ENCODE measurements at places on chromosomes 7 and 10.
A peak's percentile ranks its signal among the peaks of the same experiment; 100 is the strongest.

DNA sequence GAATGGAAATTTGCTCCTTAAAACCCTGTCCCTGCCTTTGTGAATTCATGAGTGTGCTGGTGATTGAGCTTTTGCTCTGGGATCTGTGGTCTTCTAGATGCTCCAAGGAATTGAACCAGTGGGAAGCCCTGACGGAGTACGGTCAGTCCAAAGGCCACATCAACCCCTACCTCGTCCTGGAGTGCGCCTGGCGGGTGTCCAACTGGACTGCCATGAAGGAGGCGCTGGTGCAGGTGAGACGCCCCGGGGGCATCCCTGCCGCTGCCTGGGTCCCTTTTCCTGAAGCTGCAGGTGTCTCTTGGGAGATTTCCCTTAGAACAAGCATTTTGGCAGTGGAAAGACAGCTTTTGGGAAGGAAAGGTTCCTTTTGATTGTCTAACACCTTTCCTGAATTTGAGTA, 100.3 kb downstream of the TRRAP start:
- no peak for DNase-seq

GRCh38 chr7:114419441-114420272, 5.0 kb downstream of the FOXP2 start:
- no peak for DNase-seq

DNA sequence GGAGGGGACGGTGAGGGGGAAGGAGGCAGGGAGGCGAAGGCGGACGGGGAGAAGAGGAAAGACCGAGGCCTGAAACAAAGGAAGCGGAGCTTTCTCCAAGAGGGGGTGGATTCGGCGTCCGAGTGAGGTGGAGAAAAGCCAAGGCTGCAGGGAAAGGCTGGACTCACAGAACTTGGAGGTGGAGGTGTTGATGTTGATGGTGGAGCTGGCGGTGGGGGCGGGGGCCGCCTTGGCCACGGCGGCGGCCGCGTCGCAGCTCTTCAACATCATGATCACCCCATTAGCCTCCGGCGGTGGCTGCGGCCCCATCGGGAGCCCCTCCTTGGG, 578 bp downstream of the CACUL1 start:
- peak; percentile 20 for DNase-seq

- no peak for DNase-seq
Observed at GRCh38 chr10:57168611-57169240, 807.7 kb upstream of the ZWINT start.

DNA sequence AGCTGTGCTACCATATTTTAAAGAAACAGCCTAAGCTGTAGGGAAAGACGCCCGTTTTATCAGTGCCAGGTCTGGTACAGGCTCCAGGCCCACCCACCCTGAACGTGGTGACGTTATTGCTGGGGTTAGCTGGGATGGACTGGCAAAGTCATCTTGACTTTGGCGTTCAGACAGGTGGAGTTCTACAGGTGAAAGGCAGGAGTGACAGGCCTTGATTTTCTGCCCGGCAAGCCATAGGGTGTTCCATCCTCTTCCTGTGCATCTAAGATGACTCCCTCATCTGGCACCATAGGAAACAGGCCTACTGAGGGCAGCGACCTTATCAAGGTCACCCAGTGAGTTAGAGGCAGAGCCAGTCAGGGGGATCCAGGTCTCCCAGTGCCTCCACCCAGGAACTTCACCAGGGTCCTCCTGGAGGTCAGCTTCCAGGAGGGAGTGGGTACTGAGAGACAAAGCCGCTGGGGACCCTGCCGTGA, 41.6 kb downstream of the HK1 start:
- no peak for DNase-seq

GRCh38 chr7:6392712-6393666, 54.8 kb downstream of the DAGLB start:
- DNase-seq, result peak; percentile 80

DNA sequence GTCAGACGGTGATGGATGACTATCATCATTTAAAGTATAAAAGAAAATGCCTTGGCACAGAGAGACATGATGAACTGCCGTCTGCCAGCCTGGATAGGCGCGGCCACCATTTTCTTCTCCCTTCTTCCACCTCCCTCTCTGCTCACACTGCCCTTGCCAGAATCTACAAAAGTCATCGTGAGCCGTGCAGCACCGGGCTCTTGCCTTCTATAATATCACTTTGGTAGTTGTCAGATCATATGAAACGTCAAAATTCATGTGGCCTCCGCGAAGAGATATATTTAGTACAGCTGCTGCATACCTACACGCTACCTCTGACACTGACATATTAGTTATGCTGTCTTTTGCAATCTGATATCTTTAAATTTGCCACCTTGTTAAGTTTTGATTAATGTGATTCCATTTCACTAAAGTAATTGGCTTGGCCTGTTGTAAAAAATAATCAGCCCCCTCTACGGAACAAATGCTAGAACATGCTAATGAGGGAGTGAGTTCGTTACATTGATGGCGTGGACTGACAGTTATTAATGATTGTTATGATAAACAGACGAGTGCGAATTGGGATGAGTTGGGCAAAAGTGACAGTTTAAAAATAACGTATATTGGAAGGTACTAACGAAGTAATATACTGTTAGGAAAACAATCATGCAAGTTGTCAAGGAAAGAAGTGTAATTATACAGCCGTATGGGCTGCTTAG, 214.9 kb downstream of the LRMDA start:
- DNase-seq, result no peak

GRCh38 chr10:18532881-18533535, 118.4 kb downstream of the NSUN6 start:
- DNase-seq, result no peak

GRCh38 chr10:19730907-19731217, 85.4 kb upstream of the PLXDC2 start:
- DNase-seq, result no peak

GRCh38 chr7:141701489-141702046, 398 bp downstream of the DENND11 start:
- peak; percentile 78 for DNase-seq

GRCh38 chr7:107560898-107561516, 2.7 kb downstream of the COG5 start:
- no peak for DNase-seq

- DNase-seq, result no peak
Observed at GRCh38 chr7:44187636-44188416, 1.4 kb downstream of the GCK start.

DNA sequence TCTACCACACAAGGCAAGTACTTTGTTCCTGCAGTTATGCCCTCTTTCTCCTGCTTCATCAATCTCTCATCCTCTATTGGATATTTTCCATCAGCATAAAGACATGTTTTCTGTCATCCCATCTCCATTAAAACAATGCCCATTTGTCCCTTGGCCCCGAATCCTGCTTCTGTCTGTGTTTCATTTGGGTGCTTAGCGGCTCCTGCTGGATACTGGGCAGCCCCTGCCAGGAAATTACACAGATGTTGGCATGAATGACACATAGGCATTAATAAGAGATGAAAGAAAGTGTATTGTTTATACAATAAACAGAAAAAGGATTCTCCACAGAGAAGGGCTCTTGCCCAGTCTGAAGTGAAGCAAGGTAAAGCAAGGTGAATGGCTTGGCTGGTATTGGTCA, 765.3 kb downstream of the REEP3 start:
- DNase-seq, result no peak

GRCh38 chr7:11300241-11300640, 326.6 kb downstream of the PHF14 start:
- DNase-seq, result no peak

- no peak for DNase-seq
Observed at GRCh38 chr7:127678947-127679346, 27.0 kb downstream of the SND1 start.

- DNase-seq, result no peak
Observed at GRCh38 chr7:13540429-13540828, 449.0 kb downstream of the ETV1 start.

DNA sequence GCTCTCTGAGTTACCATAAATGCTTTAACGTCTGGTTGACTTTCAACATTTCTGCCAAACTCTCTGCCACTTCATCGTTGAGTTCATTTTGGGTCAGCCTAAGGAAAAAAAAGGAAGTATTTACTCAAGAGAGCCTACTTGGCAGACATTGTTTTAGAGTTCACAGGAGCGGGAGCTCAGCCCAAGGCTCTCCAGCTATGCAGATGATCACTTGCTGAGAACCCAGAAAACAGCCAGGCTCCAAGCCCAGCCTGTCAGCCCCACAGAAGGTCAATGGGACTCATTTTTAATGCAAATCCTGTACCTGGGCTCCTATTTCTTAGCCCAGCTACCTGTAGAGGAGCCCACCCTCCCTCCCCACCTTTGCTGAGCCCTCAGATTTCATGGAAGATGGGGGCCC, 45.5 kb downstream of the NOD1 start:
- DNase-seq, result no peak

DNA sequence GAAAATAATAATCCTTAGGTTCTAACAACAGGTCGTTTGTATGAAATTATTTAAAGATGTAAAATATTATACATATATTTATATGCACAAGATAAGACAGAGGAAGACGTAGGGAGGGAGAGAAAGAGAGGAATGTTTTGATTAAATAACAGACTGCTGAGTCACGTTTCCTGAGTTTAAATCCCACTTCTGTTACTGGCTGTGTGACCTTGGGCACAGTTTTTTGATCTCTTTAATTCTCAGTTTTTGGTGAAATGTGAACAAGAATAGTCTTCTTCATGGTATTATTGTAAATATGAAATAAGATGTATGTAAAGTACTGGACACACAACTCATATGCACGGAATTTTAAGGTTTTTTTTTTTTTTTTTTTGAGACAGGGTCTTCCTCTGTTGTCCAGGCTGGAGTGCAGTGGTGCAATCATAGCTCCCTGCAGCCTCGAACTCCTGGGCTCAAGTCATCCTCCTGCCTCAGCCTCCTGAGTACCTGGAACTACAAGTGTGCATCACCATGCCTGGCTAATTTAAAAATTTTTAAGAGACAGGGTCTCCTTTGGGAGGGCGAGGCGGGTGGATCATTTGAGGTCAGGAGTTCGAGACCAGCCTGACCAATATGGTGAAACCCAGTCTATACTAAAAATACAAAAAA, 42.6 kb downstream of the BAMBI start:
- no peak for DNase-seq

DNA sequence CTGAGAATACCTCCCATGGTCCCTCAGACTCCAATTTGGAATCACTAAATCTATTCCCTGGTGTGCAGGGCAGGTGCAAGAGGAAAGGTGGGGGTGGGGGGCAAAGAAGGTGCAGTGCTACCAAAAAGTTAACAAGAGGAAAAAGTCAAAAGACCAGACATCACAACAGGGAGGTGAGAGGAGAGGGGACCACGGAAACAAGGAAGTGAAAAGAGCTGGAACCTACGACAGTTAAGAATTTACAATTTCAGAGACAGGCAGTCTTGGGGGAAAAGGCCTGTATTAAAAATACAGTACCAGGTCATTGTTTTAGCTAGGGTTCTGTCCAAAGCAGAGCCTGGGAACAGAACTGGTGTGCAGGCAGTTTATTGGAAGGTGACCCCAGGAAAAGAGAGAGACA, 14.6 kb downstream of the ITGB1 start:
- no peak for DNase-seq

DNA sequence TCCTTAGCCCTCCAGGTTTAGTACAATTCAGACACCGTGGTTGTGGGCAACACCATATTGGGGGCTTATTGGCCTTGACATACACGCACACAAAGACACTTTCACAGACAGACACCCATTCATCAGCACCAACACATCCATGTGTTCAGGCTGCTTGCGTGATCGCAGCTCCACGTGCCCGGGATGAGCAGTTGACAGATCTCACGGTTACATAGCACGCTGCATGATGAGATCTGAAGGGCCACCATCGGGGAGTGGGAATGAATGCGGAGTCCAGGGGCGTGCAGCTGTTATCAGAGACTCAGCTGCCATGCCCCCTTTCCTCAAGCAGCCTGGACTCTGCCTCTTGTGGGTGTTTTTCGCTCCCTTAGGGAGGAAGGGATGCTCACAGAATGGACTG, 285.2 kb downstream of the USP6NL start:
- peak; percentile 9 for DNase-seq

GRCh38 chr10:119517235-119518141, 25.0 kb downstream of the RGS10 start:
- peak; percentile 46 for DNase-seq

GRCh38 chr7:17633067-17633466, 307.2 kb downstream of the SNX13 start:
- DNase-seq, result peak; percentile 17

DNA sequence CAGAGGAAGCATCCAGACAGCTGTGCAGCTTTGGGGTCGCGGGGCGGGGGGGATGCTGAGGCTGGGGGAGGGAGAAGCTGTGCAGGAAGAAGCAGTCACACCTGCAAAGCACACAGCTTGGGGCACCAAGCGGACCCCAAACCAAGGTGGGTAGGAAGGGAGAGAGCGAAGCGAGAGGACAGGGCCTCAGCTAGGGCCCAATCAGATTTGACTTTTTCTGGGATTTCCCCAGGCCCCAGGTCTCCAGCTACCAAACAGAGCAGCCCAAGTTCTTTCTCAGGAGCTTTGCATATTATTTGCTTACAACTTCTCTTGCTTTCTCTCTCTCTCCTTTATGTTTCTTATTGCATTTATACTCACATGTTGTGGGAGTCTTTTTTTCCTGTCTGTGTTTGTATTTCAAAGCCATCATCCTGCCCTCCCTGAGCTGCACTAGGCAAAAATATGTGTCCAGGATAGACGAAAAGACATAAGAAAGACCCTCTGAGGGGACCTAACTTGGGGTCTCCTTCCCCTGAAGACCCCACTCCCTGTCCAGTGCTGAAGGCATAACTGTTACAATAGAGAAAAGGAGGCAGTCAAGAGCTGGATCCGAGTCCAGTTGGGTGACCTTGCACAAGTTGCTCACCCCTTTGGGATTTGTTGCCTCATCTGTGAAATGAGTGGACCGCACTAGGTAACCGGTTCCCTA, 50.6 kb upstream of the SMNDC1 start:
- peak; percentile 41 for DNase-seq

GRCh38 chr10:104117839-104118323, 4.1 kb upstream of the SFR1 start:
- no peak for DNase-seq

DNA sequence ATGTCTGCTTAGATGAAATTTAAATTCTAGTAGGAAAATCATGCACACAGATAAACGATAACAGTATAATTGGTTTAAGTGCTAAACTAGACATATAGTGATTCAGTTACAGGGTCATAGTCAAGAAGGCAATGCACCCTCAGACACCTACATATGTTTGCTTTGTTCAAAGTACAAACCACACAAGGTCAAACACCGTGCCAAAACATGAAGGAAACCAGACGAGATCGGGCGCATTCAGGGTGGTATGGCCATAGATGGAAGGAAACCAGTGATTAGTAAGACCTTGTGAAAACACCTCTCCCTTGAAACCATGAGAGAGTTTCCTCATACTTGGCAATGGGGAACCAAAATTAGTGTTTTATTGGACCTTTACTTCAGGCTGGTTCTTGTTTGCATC, 906.9 kb downstream of the PCDH15 start:
- no peak for DNase-seq

GRCh38 chr10:122854648-122855047, 9.0 kb upstream of the CUZD1 start:
- no peak for DNase-seq
